ENCODE measurements at places on chromosomes 12 and 14.

DNA sequence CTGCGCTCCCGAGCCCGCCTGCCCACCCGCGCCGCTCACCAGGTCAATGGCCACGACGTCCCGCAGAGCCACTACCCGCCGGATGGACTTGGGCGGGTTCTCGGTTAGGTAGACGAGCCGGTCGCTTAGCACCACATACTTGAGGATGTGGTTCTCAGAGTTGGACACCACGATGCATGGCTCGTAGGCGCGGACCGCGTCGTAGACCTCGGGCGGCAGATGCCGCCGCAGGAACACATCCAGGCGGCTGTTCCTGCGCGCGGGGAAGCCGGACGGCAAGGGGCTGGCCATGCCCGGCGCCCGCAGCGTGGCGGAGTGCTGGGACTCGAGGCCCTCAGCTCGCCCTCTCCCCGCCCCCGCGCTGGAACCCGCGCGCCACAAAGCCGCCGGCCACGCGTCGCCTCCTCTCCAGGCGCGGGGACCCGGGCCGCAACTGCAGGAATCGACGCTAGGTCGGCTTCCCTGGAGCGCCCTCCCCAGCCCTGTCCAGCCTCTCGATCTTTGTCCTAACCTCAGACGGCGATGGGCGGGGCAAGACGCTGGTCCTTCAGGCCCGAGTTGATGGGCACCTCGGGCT is at the start of gene C12orf56:
TSS of gene C12orf56 (minus strand) at position 484 of the 577 bp plus-strand sequence. CDS start at position 291, 193 bp downstream.
- no peak for DNase-seq

GRCh38 chr12:3992945-3993344 is 119.7 kb upstream of the PARP11 start:
- no peak for DNase-seq

DNA sequence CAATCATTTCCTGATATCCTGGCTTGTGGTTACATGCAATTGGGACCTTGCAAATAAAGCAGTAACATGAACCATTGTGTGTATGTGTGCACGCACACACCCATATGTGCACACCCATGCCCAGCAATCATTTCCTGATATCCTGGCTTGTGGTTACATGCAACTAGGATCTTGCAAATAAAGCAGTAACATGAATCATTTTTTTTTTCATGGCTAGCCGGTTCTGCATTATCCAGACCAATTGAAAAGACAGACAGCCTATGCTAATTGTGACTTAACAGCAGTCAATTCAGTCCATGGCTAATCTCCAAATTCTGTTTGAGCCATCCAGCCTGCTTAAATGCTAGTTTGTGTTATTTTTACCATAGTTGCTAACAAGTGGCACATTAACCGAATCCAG is 134.3 kb downstream of the TTC7B start:
- DNase-seq: no peak

- no peak for DNase-seq
These were observed 11.5 kb upstream of the C14orf132 start for GRCh38 chr14:96027431-96028355.

DNA sequence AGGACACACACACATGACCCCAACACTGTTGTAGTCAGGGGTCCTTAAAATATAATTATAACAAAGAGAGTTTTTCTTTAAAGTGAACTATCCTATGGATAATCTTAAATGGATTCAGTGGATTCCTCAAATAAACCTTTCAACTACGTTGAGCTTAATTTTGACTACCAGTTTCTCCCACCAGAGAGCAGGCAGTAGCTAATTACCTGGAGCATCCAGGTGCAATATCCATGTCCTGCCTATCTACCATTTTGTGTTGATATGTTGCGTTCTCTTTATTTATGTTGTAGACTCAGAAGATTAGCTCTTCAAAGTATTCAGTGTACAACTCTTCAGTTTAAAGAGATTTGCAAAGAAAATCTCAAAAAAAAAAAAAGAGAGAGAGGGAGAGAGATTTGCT is 127.2 kb upstream of the GZMB start:
- DNase-seq: no peak

- DNase-seq: no peak
These were observed 440.8 kb downstream of the EGLN3 start for GRCh38 chr14:33510063-33510481.
